ENCODE measurements at places on chromosomes 7 and 10.
A peak's percentile ranks its signal among the peaks of the same experiment; 100 is the strongest.

DNA sequence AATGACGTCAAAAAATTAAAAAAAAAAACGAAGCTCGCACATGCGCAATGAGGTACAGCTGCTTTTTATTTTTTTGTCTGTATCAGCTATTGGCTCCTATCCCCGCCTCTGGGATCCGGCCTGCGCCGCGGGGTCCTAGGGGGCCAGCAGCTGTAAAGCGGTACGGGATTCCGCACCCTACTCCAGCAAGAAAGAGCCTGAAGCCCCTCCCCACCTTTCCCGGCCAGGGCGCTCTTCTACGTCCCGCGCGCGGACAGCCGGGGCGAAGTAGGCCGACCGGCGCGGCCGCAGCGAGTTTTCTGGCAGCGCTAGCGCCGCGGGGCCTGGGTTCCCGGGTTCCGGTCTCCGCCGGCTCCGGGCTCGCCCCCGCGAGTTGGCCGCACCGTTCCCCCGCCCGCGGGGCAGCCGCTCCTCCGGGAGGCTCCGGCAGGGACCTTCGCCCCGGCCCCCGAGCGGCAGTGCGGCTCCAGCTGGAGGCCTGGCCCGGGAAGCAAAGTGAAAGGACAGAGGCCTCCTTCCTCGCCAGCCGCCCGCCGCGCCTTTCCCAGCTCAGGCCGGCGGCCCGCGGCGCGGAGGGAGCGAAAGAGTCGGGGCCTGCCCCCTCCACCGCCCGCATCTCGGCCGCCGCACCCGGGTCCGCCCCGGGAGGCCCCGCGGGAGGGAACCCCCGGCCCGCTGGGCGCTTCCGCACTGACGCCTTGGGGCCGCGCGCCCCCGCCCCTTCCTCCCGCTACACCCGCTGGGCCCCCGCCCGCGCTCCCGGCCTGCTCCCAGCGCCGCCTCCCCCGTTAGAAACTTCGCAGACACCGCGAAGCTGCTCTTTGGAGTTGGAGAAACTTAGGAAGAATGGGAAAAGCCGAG is 4.7 kb upstream of the SPAG6 start:
- no peak for DNase-seq

- DNase-seq, result peak; percentile 29
Measured at GRCh38 chr10:91796331-91797047, 1.7 kb upstream of the TNKS2 start.

GRCh38 chr7:134037991-134038390 is 89.1 kb upstream of the LRGUK start:
- no peak for DNase-seq

DNA sequence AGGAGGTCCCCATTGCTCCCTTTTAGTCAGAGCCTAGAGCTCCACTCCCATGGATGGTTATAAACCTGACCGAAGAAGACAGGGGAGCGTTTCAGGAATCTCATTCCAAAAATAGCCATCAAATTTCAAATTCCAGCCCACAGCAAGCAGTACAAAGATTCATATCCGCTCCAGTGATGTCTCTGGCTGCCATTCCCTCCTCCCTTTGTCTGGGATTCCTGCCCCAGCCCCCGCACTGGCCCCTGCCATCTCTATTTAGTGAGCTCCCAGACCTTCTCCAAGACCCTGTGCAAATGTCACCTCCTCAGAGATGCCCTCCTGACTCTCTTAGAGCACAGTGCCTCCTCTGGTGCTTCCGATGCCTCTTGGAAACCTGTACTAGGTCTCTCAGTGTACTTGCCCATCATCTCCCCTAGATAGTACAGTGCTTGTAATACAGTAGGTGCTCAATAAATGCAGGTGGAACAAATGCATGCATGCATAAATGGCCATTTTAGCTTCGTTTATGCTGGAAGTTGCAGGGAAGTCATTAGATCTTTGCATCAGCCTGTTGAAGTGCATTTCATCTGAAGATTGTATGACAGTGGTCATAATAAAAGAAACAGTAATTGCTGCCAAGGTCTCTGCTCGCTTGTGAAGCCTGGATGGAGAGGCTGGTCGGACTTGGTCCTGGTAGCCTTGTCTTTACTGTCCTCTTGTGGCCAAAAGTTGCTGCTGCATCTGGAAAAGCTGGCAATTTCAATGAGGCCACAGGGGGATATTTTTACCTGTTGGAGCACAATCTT is 32.0 kb upstream of the HABP2 start:
- DNase-seq, result no peak

DNA sequence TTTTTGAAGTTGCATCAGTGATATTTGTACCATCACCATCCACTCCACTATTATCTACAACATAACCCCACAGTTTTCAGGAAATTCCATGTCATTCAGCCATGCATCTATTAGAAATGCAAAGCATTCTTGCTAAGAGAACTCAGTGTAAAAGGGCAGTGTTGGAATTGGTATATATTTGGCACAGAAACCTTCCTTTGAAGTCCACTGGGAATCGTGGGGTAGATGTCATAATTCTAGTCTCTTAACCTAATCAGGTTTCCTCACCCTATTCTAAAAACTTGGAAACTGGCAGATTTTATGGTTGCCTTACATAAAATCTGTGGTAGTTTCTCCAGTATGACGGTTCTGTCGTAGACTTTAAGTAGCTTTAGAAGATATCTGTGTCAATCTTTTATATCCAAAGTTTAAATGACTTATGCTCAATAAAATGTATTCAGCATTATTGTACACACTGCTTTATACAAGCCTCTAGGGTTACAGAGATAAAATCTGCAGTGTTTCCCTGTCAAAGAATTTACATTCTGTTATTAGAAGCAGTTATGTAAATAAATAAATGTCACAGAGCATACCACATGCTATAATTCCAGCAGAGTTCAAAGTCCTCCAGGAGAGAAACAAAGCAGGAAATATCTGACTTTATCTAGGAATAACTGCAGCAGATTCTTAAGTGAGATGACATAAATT is 704.4 kb upstream of the CELF2 start:
- DNase-seq, result no peak

GRCh38 chr10:65788271-65788670 is 1137.6 kb upstream of the LRRTM3 start:
- DNase-seq, result no peak

- no peak for DNase-seq
Measured at GRCh38 chr10:80207768-80208370, 2.5 kb upstream of the ANXA11 start.

DNA sequence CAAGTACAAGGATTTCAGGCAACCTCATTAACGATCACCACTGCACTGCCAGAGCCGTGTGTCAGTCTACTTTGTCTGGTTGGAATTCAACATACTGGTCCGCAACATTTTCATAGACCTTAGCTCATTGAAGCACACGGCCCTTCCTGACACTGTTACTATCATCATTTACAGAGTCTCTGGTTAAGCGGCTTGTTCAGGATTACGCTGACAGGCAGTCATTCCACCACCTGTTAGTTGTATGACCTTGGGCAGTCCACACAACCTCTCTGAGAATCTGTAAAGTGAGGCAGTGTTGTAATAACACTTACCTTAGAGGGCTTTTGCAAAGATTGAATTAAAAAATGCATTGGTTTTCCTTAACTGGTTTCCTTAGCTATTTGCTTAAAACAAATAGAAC is 112.6 kb downstream of the AOAH start:
- no peak for DNase-seq

DNA sequence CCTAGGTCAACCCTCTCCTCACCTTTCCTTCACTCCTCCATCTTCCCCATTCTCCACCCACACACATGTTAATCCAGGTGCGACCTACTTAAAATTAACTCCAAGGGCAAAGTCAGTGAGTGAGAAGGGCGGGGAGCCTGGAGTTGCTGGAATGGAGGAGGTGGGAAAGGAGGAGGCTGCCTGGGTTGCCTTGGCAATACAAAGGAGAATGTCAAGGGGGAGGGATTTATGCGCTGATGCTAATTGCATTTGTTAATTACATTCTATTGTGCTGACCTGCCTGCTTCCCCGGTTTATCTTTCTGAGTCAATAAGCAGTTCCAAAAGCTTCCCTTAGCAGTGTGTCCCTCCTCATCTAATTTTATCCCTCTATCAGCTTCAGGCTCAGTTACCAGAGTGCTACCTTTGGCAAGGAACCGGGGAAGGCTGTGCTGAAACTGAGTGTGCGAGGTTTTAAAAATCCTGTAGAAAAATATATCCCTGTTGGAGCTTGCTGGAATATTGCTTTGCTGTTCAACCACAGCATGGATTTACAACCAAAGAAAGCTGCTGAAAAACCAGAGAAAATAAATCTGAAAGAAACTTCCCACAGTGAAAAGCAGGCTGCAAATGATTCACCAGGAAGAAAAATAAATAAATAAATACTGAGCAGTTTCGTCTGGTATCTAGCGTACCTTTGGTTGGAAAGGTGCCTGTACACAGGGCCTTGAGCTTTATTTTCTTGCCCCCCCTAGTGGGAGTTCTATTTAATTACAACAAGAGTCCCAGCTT is 113.2 kb upstream of the DGKB start:
- DNase-seq, result no peak

DNA sequence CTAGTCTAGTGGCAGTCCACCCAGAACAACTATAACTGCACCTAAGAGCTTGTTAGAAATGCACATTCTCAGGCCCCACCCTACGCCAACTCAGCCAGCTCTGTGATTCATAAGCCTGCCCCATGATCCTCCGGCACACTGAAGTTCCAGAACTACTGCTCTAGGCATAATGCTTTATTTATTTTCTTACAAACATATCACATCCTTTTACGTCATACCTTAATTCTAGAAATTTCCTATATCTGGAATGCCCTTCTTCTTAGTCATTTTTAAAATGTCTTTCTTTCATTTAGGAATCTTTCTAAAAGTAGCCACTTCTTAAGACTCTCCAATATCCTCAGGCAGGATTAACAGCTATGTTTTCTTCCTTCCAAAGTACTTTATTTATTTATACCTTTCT is 480.1 kb downstream of the INHBA start:
- DNase-seq, result no peak

GRCh38 chr7:151373599-151373998 is 32.0 kb downstream of the NUB1 start:
- no peak for DNase-seq

GRCh38 chr10:69317626-69318105 is 39.4 kb downstream of the HK1 start:
- no peak for DNase-seq

GRCh38 chr7:156666368-156667109 is 26.0 kb downstream of the RNF32 start:
- no peak for DNase-seq

- no peak for DNase-seq
Measured at GRCh38 chr7:115227473-115228235, 305.8 kb downstream of the MDFIC start.

DNA sequence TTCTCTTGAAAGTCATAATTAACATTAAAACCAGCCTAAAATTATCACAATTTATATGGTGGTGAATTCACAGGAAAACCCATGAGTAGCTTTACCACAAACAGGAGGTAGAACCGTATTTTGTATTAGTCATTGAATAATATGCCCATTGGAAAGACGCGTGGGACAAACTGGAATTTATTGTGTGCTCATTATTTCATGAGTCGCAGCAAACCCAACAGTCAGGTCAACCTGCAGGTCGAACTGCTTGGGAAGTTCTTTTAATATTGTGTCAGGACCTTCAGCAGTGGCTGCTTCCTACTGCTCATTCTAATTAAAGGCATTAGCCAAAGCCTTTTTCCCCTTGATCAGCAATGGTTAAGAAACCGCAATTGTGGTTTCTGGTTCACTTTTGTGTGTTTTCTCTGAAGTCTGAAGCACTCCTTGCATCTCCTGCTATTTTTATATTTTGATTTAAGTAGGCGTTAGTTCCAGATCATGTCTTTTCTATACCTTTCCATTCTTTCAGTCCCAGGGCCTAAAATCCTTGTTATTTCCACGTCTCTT is 100.1 kb downstream of the RAB11FIP2 start:
- no peak for DNase-seq

DNA sequence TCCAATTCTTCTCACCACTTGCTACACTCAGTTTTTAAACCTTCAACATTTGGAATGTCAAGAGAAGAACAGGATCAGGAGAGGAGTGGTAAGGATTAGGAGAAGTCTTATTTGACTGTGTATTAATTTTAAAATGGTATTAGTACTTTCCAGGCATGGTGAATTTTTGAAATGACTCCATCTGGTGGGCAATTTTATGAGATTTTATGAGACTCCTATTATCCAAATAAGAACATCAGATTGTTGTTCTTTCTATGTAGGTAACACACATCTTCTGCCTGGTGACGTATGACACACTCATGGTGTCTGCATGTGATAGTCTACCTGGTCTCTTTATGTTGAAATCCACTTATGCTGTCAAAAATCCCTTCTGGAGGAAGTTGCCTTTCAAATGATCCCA is 51.0 kb downstream of the SLC13A1 start:
- DNase-seq, result no peak

DNA sequence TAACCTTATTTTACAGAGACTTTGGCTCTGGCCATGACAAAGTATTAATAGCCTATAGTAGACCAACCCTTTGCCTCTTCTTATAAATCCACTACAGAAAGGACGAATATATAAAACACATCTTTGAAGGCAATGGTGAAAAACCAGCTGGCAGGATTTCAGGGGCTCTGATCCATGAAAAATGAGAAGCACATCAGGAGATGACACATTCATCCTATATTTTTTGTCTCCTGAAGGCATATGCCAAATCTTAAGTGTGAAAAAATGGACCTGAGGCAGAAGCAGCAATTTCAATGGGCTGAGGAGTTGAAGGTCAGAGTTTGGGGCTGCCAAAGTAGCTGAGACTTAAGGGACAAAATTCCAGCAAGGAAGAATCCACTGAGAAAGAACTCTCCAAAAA is 14.4 kb downstream of the RNF216 start:
- no peak for DNase-seq

DNA sequence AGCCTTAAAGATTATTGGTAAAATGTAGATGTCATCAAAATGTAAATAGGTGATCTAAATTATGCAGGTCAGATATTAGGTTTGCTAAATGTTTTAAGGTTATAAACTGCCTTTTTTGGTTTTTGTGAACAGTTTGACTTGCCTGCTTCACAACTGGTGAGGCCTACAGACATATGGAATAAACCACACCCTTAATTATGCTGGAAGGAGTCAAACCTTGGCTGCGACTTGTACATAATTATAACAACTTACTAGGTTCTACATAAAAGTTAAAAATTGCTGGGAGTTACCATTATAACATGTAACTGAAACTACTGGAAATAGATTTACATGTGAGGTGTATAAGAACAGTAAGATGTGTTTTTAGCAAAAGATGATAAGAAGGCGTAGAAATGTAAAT is 31.5 kb upstream of the OPTN start:
- DNase-seq, result no peak

GRCh38 chr7:113015034-113015645 is 71.5 kb downstream of the GPR85 start:
- no peak for DNase-seq

GRCh38 chr10:11958956-11959355 is 83.7 kb downstream of the UPF2 start:
- DNase-seq, result no peak

- no peak for DNase-seq
Measured at GRCh38 chr10:100141446-100142087, 44.3 kb downstream of the ERLIN1 start.

- no peak for DNase-seq
Measured at GRCh38 chr7:17209101-17209500, 89.4 kb upstream of the AHR start.
